ENCODE measurements at places on chromosomes 1 and 21.

DNA sequence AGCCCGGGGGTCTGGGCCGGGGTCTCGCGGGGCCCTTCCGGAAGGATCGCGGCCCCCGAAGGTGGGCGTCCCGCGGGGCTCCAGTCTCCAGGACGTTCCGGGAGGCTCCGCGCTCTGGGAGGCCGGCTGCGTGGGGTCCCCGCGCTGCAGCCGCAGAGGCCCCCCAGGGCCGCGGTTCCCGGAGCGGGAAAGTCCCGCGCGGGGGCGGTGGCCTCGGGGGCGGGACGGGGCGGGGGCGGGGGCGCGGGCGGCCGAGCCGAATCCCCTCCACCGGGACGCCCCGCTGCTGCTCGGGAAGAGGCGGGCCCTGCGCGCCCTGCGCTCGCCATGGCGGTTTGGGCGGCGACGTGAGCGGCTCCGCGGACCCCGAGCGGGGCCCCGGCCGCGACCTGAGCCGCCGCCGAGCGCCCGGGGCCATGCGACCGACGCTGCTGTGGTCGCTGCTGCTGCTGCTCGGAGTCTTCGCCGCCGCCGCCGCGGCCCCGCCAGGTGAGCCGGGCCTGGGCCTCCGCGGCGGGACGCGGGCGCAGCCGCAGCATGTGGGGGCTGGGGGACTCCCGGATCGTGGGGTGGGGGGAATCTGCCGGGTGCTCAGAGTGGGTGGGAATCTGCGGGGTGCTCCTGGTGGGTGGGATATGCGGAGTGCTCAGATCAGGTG lies at the start of gene IFNGR2:
TSS of gene IFNGR2 (plus strand) at position 286 of the 658 bp plus-strand sequence. CDS start at position 417, 131 bp downstream.
- DNase-seq: peak; percentile 77

DNA sequence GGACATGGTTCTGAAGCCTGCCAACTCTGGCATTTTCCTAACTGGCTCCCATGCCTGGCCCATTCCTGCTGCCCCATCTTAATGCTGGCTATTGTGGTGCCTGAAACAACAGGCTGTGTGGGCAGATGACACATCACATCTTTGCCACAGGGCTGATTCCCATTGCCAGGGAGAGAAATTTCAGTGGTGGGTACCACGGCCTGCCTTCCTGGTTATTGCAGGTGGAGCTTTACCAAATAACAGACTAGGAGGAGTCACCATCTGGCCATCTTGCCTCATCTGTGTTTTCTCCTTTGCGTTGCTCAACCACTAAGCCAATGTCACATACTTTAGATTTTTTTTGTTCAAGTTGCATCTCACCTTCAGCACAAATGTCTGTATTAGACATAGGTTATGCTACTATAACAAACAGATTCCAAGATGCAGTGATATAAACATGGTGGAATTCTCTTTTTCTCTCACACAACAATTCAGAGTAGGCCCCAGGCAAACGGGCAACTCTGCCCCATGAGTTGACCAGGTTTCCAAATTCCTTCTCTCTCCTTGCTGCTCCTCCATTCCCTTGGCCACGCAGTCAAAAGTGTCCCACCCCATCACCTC lies 14.1 kb downstream of the CDA start:
- no peak for DNase-seq

- DNase-seq: no peak
These were observed 53.4 kb upstream of the PRKACB start for GRCh38 chr1:84090447-84091245.

GRCh38 chr1:8687538-8687937 lies 129.9 kb downstream of the RERE start:
- no peak for DNase-seq

DNA sequence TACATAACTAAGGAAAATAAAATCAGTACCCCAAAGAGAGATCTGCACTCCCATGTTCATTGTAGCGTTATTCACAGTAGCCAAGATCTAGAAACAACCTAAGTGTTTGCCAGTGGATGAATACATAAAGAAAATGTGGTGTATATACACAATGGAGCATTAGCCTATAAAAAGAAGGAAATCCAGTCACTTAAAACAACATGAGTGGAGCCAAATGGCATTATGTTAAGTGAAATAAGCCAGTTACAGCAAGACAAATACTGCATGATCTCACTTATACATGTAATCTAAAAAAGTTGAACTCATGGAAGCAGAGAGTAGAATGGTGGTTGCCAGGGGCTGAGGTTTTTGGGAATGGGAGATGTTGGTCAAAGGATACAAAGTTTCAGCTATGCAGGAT lies 508.3 kb upstream of the B3GALT2 start:
- DNase-seq: no peak

- DNase-seq: peak; percentile 9
These were observed 83.5 kb downstream of the ATP5PO start for GRCh38 chr21:33831962-33832659.

- DNase-seq: no peak
These were observed 80.6 kb downstream of the LBR start for GRCh38 chr1:225347123-225347683.

GRCh38 chr21:19276665-19277064 lies 873.1 kb upstream of the TMPRSS15 start:
- no peak for DNase-seq

- no peak for DNase-seq
These were observed 40.1 kb downstream of the BMP8A start for GRCh38 chr1:39531526-39531925.

DNA sequence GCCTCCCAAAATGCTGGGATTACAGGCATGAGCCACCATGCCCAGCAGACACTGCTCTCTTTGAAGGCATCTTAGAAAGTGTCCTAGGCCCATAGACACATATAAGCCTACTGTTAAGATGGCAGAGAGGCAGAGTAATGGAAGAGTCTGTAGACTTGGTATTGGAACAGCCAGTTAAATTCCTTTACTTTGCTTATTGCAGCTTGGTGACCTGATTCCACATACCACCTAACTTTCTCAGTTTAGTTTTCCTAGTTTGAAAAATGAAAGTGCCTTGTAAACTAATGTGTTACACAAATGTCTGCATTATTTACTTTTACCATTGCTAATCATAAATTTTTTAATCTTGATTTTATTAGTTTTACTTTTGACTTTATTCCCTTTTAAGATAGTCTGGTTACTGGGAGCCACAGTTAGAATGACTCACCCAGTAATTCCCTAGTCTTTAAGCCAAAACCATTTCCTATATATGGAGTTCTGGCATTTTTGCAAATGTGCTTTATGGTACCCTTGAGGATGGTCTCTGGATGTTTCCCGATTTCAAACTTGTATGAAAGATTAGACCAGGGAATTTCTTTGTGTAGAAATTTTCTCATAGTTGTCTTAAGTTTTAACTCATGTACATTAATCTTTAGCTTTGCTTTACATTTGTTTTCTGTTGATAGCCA lies 6.4 kb downstream of the SMAP2 start:
- DNase-seq: peak; percentile 43

- DNase-seq: no peak
These were observed 252.1 kb upstream of the RAB4A start for GRCh38 chr1:229018674-229019295.

GRCh38 chr1:232822530-232822929 lies 17.3 kb downstream of the MAP10 start:
- DNase-seq: no peak

GRCh38 chr21:41900401-41900800 lies 21.3 kb upstream of the PRDM15 start:
- DNase-seq: no peak

- no peak for DNase-seq
These were observed 15.9 kb downstream of the ATF6 start for GRCh38 chr1:161781995-161782394.

GRCh38 chr1:224744521-224744920 lies 128.4 kb downstream of the CNIH3 start:
- peak; percentile 72 for DNase-seq

DNA sequence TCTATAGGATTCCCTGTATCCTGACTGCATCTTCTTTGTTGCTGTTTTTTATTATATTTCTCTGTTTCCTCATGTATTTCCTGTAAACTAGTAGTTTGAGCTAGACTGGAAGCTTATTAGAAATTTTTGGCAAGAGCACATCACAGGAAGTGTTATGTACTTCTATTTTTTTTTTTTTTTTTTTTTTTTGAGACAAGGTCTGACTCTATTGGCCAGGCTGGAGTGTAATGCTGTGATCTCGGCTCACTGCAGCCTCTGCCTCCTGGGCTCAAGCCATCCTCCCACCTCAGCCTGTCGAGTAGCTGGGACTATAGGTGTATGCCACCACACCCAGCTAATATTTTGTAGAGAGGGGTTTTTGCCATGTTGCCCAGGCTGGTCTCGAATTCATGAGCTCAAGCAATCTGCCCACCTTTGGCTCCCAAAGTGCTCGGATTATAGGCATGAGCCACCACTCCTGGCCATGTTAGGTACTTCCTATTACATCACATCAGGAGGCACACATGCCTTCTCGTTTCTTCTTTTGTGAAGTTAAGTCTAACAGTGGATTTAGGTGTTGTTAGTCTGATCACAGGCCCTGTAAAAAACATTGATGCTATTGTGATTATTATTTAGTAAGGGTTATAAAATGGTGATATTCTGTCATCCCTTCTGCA lies 12.5 kb downstream of the C1orf21 start:
- DNase-seq: no peak

All from femur (tissue), 1 donor.